ENCODE measurements at places on chromosomes 13 and 19.

DNA sequence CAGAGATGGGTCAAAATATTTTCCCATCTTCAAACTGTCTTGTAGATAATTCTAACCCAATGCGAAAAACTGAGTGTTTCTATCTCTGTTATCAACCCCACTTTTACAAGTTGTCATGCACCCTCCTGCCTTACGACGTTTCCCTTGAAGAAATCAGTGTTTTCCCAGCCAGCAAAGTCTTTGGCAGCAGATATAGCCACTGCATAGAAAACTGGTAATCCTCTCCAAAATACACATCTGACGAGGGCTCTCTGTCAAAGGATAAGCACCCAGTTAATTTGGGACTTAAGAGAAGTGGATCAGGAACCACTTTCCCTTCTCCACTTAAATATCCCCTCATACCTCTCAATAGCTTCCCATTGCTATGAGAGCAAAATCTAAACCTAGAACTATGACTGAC lies 351.9 kb upstream of the MIR17HG start:
- no peak for DNase-seq

DNA sequence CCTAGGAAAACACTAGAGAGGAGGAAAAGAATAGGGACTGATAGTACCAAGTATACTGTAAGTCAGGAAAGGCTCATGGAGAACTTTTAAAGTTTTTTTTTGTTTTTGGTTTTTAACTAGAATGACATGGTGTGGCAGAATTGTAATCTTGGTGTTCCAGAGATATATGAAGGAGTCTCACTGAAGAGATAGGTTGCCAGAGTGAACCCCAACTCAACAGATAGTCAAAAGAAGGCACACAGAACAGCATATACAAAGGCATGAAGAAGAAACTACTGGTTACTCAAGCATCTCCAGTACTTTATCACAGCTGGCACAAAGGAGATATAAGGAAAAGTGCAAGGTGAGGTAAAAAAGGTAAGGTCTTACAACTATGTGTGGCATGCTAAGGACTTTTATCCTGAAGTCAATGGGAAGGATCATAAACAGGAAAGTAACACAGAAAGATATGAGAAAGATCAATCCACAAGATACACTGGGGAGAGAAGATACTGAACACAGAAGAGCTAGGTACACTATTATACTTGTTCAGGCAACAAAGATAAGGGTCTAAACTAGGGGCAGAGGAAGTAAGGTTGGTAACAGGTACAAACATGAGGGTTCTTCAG lies 6.0 kb downstream of the KPNA3 start:
- DNase-seq = peak; percentile 71

DNA sequence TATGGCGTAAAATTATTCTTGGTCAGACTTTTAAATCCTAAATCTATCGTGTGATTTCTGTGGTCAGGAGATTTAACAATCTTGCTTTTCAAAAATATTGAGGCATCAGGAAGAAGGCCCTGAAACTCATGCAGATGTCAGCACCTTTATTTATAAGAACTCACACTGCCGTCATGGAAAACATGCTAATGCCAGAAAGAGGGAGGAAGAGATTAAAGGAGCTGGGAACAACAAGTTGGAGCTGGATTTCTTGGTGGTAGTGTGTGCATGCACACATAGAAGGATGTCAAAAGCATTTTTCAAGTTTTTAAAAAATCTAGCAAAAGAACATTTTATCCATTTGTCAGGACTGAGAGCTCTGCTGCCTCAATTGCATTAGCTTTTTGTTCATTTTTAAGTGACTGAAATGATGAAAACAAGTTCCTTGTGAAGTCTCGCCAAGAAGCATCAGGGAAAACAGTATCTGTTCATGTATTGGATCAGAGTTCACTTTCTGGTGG lies 342.5 kb downstream of the SPRY2 start:
- no peak for DNase-seq

DNA sequence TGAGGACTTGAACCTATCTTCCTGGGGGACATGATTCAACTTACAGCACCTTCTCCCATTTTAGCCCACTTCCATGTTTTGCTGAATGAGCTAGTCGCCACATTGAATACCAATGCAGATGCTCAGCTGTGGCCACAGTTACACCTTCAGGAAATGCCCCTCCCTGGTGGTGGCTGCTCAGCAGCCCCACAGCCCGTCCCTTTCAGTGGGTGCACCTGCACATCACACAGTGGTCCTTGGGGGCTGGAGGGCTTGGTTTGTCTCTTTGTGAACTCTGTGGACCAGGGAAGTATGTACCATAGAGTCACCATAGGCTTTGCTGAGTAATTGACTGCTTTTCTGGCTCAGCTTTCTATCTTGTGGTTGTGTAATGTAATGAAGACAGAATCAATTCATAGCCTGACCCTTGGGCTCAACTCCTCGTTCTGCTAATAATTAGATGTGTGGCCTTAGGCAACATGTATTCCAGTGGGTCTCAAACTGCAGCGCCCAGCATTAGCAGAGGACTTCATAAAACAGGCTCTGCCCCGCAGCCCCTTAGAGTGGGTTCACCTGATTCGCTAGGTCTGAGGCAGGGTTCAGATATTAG lies 48.1 kb upstream of the FARP1 start:
- DNase-seq = no peak

- DNase-seq = peak; percentile 94
Measured at GRCh38 chr19:51422053-51422448, 4.6 kb upstream of the SIGLEC10 start.

- DNase-seq = peak; percentile 69
Measured at GRCh38 chr19:47099576-47100050, 14.0 kb downstream of the ZC3H4 start.

GRCh38 chr13:37601648-37602440 lies 3.3 kb upstream of the POSTN start:
- DNase-seq = no peak

DNA sequence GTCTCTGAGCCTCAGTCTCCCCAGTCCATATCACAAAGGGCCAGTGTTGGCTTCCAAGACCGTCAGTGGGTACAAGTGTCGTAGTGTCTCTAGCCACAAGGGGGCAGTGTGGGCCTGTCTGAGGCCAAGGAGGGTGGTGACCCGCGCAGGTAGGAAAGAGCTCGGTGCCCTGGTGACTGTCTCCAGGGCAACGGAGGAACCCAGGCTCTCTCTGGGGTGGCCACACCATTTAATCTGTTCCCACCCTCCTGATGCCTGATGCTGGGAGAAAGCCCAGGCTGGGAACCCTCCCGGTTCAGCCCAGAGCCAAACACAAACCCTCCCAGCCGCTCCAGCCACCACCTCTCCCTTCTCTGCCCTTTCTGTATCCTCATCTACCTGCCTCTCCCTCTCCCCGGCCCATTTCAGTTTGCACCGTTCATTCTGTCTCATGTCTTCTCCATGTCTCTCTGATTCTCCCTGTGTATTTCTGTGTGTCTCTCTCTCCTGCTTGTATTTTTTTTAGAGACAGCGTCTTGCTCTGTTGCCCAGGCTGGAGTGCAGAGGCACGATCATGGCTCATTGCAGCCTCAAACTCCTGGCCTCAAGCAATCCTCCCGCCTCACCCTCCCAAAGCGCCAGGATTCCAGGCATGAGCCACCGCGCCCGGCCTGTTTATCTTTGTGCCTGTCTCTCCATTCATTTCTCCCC lies 17.5 kb upstream of the MEIS3 start:
- peak; percentile 85 for DNase-seq

DNA sequence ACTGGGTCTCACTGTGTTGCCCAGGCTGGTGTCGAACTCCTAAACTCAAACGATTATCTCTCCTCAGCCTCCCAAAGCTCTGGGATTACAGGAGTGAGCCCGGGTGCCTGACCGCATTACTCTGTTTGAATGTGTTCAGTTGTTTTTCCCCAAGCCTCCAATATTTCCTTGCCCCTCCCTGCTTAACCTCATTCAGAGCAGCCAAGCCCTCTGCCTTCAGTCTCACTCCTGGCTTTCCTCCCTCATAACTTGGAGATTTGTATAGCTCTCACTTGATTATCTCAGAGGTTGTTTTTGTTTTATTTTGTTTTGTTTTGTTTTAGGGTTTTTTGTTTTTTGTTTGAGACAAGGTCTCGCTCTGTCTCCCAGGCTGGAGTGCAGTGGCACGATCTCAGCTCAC lies 11.4 kb downstream of the EPHX3 start:
- no peak for DNase-seq

- DNase-seq = no peak
Measured at GRCh38 chr19:10797541-10798256, 38.3 kb downstream of the TMED1 start.

DNA sequence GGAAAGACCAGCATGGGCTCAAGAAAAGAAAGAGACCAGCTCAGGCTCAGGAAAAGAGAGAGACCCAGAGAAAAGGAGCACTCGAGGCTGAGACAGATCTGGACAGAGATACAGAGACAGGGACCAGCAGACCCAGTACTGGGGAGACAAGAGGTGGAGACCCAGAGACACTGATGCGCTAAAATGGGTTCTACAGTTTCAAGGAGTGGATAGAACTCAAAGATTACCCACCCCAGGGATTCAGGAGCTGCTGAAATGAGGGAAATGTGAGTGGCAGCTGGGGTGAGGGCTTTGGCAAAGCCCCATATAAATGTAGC lies 609 bp upstream of the ZSCAN18 start:
- no peak for DNase-seq

- DNase-seq = no peak
Measured at GRCh38 chr13:27001705-27002104, 169.9 kb downstream of the USP12 start.

DNA sequence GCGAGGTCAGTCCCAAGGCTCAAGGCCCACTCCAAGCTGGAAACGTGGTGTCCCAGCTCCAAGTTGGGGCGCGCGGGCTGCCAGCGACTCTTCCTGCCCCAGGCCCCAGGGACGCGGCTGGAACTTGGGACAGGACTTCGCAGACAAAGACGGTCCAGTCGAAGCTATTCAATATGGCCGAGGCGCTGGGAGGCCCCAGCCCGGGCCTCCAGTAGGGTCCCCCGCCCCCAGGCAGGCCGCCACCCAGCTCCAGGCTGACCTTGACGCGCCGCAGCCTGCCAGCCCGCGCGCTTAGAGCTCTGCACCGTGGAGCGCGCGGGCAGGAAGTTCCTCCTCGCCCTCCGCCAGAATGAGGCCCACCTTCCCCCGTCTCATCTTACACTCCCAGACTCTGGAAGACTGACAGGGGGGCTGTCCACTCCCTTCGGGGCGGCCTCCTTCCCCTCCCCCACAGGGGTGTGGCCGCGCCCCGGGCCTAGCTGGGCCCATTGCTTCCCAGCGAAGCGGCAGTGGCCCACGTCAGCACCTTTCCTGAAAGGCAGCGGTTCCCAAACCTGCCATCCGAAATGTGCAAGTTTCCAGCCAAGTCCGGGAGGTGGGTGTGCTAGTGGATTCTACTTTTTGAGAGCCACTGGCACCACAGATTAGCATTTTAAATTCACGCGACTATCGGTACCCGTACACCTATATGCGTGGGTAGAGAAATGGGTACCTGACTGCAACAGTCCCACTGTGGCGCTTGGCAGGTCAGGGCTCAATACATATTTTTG lies at the start of gene CCDC8:
TSS of gene CCDC8 (minus strand) at position 303 of the 770 bp plus-strand sequence. CDS start 754 bp downstream, outside the sequence.
- DNase-seq = peak; percentile 65

GRCh38 chr19:14418856-14419105 lies 360 bp downstream of the DDX39A start:
- peak; percentile 92 for DNase-seq

DNA sequence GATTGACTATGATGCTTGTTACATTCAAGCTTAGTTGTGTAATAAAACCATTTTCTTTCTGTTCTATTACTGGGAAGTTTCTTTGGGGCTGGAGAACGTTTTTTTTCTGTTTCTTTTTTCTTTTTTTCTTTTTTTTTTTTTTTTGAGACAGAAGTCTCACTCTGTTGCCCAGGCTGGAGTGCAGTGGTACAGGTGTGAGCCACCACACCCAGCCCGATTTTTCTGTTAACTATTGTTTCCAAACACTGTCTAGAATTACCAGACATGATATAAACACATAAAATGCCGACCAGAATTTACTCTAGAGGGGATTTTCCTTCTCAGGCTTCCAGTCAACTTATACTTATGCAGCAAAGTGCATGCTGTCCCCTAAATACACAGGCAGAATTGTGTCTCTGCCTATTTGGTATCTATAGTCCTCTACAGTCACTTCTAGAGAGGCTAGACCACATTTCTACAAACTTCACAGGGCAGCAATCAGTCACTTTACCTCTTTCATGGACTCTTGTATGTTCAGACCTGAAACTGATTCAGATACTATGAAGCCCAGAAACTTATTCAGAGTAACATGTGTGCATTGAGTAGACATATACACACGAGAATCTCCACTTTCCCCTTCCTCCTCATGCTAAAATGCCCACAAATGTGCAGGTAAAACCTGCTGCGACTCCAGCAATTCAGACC lies 121.2 kb downstream of the ZNF737 start:
- DNase-seq = no peak
